Endothelial cell of umbilical vein (primary cell): ENCODE measurements at places on chromosomes 12 and 14.

GRCh38 chr12:124771462-124772288, 92.0 kb downstream of the SCARB1 start:
- peak; percentile 62 for DNase-seq

GRCh38 chr14:76866456-76866855, 40.2 kb downstream of the LRRC74A start:
- no peak for DNase-seq

GRCh38 chr14:73712071-73712506, 2.1 kb downstream of the PNMA1 start:
- peak; percentile 51 for DNase-seq

DNA sequence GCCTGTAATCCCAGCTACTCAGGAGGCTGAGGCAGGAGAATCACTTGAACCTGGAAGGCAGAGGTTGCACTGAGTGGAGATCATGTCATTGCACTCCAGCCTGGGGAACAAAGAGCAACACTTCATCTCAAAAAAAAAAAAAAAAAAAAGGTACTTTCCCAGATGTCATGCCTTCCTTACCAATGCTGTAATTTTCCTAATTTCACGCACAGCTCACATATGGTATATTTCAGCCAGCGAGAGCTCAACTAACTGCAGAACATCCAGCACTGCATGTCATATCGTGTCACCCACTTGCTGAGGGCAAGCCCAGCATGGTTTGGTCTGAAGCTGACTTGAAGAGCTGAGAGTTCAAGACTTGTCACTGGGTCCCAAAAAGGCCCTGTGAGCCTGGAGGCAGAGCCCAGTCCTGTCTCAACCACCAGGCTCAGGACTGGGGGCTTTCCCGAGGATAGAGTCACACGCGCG, 29.0 kb downstream of the NFKBIA start:
- DNase-seq, result no peak

GRCh38 chr14:72567226-72567625, 326.7 kb downstream of the DPF3 start:
- DNase-seq, result no peak

GRCh38 chr12:100274291-100274690, 7.3 kb downstream of the SCYL2 start:
- no peak for DNase-seq

DNA sequence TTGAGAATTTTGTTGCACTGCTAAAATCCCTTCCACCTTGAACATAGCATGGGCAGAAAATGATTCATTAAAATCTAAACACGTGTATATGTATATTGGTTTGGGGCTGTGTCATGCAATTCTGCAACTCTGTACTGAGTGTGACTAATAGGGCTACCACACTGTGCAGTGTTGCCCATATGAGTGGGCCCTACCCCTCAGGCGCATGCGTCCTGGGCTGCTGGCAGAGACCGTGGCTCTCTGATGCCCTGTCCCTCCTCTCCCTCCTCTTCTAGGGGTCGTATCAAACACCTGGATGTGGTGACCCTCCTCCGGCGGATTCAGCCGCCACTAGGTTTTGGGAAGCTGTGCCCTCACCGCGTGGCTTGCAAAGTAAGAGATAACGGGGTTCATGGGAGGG, 128.4 kb upstream of the FKBP4 start:
- DNase-seq, result no peak
